ENCODE measurements at places on chromosomes 11 and 22.

- DNase-seq = no peak
Observed at GRCh38 chr11:28439403-28439802, 331.2 kb downstream of the METTL15 start.

DNA sequence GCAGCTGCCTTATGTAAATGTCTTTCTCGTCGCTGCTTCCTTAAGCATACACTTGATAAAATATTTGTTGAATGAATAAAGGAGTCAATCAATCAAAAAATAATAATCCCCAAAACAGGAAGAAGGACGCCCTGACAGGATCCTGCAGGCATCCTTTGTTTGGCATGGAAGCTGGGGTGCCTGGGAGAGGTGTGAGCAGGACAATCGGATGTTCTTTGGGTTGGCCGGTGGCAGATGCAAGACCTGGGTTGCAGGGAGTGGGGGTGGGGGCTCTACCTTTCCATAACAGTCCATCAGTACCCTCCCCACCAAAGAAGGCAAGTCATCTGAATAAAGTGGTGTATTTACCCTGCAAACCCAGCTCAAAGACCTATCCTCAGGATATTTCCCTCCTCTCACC is 1.4 kb upstream of the SHANK2 start:
- DNase-seq = no peak

- no peak for DNase-seq
Observed at GRCh38 chr11:102763440-102763839, 17.0 kb downstream of the MMP10 start.

DNA sequence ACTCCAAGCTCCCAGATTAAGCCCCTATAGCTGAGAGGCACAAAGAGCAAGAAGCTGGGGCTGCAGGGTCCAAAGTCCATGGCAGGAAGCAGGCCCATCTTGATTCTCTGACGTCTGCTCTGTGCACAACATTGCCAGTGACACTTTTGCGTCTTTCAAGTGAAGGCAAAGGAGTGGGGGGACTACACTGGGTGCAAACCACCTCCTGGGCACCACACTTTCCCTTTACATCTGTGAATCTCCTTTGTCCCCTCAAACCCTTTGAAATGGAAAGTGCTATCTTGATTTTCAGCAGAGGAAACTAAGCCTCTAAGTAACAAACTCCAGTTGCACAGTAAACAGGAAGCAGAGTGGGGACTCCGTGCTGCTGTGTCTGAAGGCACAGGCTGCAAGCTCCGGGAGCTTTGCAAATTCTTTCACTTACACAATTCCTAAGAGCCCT is 428.0 kb downstream of the LARGE1 start:
- peak; percentile 28 for DNase-seq

DNA sequence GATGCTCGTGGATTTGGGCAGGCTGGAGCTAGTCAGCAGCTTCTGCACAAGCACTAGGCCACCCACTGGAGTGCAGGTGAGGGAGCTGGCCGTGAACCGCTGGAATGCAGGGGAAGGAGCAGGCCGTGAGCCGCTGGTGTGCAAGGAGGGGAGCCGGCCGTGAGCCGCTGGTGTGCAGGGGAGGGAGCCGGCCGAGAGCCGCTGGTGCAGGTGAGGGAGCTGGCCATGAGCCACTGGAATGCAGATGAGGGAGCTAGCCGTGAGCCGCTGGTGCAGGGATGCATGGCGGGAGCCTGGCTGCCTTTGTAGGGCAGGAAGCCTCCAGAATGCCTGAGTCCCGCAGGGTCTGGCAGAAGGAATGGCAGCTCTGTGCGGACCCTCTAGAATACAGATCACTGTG is 4220.0 kb upstream of the OR11H1 start:
- no peak for DNase-seq
